Stomach (tissue), 19 donors: ENCODE measurements at places on chromosomes 5 and 9. TPM values are rescaled to one million over a fixed set of nuclear protein-coding genes. Genes with fewer than 3 reads are reported as not detected.

GRCh38 chr5:119291056-119291455 is 64.8 kb upstream of the TNFAIP8 start:
- DNase-seq, result no peak

- DNase-seq, result peak; percentile 3
Observed at GRCh38 chr5:116237917-116238500, 153.2 kb downstream of the COMMD10 start.

- DNase-seq, result no peak
Observed at GRCh38 chr5:135565266-135565665, 13.5 kb downstream of the CXCL14 start.

DNA sequence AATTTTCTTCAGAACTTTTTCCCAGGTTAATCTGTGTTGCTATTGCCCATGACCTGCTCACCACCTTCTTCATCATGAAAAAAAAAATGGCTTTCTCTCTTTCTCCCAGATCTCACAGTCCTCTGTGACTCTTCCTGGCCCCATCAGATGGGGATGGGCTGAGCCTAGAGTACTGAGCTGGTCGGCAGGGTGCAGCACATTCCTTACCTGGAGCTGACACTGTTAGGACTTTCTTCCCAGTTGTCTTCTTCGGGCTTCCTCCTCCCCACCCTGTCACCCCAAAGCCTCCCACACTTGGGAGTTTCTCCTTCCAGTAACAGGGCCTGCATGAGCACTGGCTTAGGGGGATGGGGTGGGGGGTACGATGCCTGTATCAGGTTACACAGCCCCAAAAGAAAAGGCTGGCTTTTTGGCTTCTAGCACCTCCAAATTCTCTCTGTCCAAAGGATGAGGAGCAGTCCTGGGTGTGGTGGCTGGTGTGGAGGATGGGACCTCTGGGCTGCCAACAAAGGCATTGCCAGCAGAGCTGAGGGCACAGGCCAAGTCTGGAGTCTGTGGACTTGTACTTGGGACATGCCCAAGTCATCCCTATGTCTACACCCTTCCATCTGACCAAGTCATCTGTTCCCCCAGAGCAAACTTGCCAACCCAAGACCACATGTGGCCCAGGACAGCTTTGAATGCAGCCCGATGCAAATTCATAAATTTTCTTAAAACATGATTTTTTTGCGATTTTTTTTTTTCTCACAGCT is 68.0 kb upstream of the HSPA9 start:
- DNase-seq, result no peak

DNA sequence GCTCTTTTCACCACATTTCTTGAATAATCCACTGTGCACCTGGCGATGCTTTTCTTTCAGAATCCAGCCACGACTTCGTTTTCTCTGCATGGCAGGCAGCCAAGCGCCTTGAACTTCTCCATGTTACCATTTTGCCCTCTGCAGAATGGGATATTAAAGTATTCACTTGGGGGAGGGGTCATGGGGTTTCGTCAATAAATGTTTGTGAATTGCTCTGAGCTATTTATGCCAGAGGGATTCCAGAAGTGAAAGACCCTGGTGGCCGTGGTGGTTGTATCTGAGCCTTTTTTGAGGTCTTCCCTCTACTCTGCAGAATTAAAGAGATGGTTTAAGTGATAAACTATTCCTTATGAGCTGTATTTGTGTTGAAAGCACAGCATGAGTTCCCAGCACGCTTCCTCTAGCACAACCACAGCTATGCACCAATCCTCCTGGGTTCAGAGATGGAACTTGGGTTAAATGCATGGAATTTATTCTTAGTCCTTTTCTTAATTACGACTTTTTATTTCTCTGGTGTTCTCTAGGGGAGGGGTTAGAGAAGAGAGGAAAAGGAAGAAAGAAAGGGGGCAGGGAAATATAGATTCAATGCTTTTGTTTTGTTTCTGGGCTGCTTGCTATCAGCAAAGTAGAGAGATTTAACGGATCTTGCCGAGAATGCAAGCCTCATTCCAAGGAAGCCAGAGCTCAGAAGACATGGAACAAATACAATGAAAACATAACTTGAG is 478.2 kb upstream of the TNC start:
- no peak for DNase-seq

DNA sequence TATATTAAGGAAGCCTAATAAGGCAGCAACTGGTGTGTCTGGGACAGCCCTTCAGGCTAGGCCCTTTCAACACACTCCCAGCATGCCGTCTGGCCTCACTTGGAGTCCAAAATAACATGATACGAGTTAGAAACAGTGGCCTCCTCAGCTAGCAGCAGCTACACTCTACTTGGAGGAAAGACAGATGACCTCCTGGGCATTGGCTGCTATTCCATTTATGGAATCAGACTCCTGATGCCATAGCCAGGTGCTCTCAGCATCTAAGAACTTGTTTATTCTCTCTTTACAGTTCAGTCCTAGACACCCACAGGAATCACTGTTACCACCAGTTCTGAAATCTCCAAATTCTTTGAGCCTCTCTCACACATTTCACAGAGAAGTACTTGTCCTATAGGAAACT is 31.8 kb downstream of the RUSC2 start:
- peak; percentile 66 for DNase-seq

- peak; percentile 32 for DNase-seq
Observed at GRCh38 chr9:84374013-84374412, 33.5 kb upstream of the SLC28A3 start.

GRCh38 chr9:71819115-71819739 is 50.9 kb upstream of the CEMIP2 start:
- DNase-seq, result peak; percentile 68

SLC45A2 gene
- not detected for total RNA-seq

COL23A1 gene
- total RNA-seq, result 3.6 TPM

NTNG2 gene
- total RNA-seq, result not detected

SEC24A gene
- 72.4 TPM for total RNA-seq

CDH9 gene
- not detected for total RNA-seq
